ENCODE measurements at places on chromosomes 2 and 18.

GRCh38 chr2:134663451-134664450, 55.0 kb downstream of the TMEM163 start:
- DNase-seq = no peak

- no peak for DNase-seq
These were observed 43.2 kb downstream of the CYB5A start for GRCh38 chr18:74248595-74248994.

DNA sequence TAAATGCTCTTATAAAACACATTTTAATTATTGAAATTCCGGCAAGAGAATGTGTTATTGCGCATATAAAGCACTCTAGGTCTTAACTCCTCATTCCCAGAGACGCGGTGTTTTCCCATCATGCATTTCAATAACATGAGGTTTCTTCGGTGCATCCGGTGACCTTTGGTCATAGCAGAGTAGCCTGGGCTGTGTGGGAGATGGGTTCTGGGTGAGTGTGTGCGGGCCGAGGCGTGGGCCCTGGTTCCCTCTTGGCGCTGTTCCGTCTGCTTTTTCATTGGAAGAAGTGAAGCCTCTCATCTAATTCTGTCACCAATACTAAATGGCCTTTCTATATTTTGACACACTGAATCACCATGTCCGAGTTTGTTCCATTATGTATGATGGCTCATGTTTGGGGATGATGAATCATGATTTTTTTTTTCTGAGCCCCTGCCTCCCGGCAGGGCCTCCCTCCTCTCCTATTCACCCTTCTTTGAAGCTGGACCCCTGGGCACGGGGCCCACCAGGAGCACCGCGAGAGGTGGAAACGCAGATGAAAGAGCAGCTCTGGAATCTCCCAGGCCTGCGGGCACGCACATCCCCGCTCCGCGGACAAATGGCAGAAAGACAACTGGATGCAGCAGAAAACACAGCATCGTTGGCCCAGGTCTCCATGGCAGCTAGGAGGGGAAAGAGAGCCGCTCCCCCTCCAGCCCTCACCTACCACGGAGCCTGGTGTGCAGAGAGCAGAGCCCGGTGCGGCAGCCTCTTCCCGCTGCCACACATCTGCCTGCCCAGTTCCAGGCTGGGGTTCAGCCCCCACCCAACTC, 85.8 kb upstream of the HPCAL1 start:
- no peak for DNase-seq

GRCh38 chr2:238702276-238703052, 145.4 kb upstream of the TWIST2 start:
- DNase-seq = no peak

DNA sequence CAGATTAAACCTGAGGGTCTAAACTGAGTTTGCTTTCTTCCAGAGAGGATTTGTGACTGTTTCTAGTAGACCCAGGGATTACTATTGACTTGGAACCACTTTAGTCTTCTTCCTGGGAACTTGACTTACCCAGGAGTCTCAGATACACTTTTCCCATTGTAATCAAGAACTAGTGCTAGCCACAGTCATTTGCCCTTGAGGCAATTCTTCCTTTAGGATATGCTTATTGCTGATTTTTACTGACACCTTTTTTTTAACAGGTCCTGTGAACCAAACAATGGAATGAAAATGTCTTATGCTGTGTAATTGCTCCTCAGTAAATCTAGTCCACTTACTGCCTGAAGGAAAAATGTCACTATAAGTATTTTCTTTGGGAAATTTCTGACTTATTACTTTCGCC, 78.3 kb downstream of the TAF4B start:
- no peak for DNase-seq

DNA sequence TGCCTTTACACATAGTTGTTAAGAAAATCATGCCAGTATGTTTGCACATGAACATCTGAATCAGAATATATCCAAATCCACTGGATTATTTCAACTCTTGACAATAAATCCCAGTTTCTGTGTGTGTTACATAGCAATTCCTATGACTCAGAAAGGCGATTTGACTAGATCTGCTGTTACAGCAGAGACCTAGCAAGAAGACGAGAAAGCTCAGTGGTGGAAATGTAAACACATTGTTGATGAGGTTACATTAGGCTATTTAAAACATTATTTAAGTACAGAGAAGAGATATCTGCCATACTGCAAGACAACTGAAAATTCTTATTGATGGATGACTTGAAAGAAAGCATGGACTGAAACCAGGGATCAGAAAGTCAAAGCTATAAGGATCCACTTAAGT, 73.0 kb upstream of the SMIM21 start:
- DNase-seq = peak; percentile 64

- peak; percentile 17 for DNase-seq
These were observed 798 bp downstream of the TANC1 start for GRCh38 chr2:158969162-158969714.

DNA sequence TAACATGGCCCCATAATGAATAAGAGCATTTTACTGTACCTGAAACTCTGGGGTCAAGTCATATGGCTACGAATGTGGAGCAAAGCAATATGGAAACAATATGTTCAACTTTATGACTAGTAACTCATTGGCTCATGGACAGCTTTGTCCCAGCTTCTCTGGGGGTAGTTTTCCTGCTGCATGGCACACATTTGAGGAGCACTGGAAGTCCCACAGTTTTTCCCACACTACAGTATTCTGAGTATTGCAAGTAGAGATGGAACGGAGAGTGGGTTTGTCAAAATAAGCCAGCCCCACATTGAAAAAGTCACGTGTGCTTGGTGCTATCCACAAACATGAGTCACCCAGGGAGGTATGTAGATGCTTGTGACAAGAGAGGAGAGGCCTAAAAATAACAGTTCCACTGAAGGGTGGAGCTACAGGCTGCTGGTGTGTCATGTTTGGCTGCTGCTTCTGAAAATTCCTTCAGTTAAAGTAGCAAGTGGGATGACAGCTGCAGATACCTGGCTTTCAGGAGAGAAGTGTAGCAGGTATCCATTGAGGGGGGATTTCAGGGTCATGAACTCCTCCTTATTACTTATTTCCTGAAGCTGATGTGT, 48.2 kb upstream of the CTAGE1 start:
- peak; percentile 97 for DNase-seq

Data from iris pigment epithelial cell (primary cell).